ENCODE measurements at places on chromosomes 4 and X. TPM values are rescaled to one million over a fixed set of nuclear protein-coding genes. Genes with fewer than 3 reads are reported as not detected.

DNA sequence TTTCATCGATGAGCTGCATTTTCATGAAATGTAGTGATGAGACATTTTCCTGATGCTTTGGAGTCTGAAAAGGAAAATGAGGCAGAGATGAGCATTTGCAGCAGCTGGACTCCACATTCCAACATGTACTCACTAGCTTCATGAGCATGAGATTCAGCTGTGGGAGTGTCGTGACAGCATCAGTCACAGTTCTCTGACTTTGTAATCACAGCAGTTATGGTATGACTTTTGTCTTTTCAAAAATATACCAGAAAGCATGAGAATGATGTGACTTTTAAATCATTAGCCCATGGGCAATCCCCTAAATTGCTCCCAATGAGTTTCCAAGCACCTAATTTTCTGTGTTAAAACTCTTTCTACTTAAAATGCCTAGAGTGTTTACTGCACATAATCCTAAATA is 18.3 kb upstream of the MSL3 start:
- DNase-seq, result no peak

GRCh38 chrX:22325096-22325495 is 52.4 kb downstream of the CBLL2 start:
- no peak for DNase-seq

DNA sequence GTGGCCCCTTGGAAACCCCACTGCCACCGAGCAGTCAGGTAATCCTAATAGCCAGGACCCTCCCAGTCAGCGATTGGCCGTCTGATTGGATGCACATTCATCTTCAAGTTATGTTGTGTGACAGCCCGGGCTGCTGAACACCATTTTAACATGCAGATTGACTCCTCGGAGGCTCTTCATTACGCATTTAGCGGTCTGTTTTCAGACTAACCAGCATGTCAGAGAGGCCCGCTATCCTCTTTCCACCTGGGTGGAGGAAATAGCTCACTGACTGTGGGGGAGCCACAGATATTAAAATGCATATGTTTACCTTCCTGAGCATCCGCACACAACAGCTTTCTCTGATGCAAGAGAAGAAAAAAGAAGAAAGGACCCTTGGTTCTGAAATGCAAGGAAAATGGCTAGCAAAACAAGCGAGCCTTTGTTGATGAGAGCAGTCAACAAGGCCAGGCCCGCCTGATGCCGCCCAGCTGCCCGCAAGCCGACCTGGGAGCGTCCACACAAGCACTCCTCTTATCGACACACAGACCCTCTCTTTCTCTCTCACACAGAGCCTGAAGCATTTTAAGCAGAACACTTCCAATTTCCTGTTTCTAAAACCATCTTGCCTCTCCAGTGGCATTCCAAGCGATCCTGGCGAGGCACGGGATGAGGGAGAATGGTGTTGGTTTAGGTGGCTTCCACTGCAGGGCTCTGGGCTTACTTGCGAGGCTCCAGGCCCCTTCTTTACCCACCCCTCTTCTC is 118.3 kb downstream of the MGST2 start:
- no peak for DNase-seq

HSFX2 gene
- total RNA-seq, result not detected

DNA sequence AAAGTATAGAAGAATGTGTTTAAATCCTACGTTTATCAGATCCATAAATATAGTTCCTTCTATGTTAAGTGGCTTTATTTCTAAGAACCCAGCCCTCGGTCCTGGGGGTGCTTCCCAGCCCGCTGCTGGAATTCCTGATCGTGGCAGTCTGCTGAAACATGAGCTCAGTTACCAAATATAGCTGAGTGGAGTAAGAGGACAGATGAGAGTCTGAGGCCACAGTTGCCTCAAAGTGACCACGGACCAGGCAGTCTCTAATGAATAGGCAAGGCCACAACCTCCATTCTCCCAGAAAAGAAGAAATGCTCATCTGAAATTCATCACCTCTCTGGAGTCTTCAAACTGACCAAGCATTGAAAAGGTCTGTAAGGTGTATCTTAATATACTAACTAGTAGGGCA is at the start of gene PALLD:
TSS of gene PALLD (plus strand) at position 219 of the 400 bp plus-strand sequence.
- DNase-seq, result no peak

SULT1B1 gene
- total RNA-seq, result 31.0 TPM

DNA sequence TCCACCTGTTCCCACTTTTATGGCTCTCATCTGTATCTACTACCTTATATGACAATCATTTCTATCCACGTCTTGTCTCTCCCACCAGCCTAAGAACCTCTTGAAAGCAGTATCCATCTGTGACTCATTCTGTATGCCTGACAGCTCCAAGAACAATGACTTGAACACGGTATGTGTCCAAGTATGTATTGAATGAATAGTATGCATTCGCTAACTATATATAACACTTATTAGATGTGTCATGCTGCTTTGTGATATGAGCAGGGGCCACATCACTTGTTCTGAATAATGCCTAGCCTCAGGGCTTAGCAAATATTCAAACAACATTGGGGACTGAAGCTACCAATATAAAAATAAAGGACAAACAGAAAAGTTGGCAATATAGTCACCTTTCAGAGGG is 4.9 kb downstream of the OPHN1 start:
- DNase-seq, result no peak

DNA sequence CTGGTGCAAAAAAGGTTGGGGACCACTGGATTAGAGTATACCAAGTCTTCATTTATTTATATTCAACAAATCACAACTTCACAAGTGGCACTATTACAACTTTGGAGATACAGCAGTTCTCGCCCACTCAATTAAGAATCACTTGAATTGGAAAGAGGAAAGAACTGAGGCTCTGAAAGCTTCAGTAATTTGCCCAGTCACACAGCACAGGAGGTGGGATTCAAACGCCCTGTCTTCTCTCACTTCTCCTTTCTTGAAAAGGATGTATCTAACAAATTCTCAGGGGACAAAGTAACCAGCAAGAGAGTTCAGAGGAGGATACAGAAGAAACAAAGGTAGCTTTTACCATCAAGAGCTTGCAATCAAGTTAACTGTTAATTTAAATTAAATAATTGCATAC is 12.4 kb downstream of the SMIM14 start:
- no peak for DNase-seq

- no peak for DNase-seq
Observed at GRCh38 chr4:100420571-100420970, 97.3 kb downstream of the EMCN start.

GRCh38 chrX:141164406-141164805 is 12.5 kb downstream of the LDOC1 start:
- no peak for DNase-seq

NIPAL1 gene
- total RNA-seq, result 11.6 TPM

GAGE1 gene
- total RNA-seq, result not detected

DNA sequence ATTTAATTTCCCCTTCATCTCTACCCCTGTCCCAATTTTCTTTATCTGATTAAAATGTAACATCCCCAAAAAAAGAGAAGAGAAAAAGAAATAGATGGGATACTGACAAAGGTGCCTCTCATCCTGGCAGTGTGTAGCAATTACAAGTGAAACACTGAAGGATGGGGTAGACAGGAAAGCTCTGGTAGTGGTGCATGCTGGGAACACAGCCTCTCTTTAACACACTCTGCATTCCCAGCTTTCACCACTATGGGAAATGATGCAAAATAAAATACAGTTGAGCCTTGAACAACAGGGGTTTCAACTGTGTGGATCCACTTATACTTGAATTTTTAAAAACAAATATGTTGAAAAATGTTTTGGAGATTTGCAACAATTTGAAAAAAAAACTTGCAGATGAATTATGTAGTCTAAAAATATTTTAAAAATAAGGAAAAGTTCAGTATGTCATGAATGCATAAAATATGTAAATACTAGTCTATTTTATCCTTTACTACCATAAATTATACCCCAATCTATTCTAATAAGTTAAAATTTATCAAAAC is 239.2 kb upstream of the DDX53 start:
- DNase-seq, result no peak

DNA sequence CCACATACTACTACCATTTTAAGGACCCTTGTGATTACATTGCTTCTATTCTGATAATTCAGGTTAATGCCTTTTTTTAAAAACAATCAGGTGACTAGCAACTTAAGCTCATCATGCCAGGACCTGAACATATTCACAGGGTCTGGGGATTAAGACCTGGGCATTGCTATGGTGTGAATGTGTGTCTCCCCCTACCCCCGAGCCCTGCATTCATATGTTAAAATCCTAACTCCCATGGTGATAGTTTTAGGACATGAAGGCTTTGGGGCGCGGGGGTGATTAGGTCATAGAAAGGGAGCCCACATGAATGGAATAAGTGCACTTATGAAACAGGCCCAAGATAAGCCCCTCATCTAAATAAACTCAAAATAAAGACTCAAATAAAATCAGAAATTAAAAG is 734.4 kb upstream of the PABPC4L start:
- no peak for DNase-seq

MAGEB1 gene
- not detected for total RNA-seq

TRMT10A gene
- 4.6 TPM for total RNA-seq

DNA sequence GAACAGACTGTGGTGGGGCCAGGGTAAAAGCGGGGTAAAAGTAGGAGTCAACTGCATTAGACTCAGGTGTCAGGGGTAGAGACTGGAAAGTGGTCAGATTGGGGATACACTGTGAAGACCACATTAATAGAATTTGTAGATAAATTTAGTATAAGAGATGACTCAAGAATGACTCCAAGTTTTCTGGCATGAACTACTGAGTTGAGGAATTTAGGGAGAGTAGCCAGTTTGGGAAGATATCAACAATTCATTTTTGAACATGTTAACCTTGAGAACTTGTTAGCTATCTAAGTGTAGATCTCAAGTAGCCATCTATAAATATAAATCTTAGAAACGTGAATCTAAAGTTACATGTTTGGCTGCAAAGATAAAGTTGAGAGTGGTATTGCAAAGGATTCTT is 206.9 kb upstream of the HCCS start:
- DNase-seq, result no peak

DNA sequence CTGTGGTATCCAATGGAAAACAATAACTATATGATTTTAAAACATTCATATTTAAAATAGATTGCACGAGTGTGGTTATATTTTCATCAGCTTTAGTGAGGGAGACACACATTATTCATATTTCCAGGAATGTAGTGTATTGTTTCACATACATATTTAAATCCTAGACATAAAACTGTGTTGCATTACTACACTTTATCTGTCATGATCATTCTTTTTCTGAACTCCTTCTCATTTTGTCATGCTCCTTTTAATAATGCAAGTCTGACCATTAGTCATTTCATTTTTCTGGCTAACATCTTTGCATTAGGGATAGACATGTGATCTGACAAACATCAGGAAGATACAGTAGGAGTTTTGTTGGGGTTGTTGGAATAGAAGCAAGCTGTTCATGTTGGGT is 1382.7 kb downstream of the PCDH7 start:
- DNase-seq, result no peak

DNA sequence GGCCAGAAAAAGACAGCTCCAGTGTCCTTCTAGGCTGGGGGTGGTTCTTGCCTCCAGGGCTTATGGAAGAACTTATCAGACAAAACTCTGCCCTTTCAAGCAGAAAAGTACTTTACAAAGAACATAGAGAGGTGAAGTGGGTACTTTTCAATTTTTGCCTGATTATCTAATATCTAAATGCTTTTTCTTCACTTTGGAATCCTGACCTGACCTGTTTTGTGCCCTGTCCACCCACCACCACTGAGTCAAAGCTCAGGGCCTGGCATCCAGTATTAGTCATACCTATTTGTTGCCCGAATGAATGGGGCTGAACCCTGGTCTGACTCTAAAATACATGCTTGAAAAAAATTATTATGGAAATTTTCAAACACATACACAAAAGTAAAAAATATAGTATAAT is 37.2 kb downstream of the RTL9 start:
- no peak for DNase-seq

SPIN2A gene
- total RNA-seq, result 0.28 TPM

GRCh38 chrX:109840585-109840984 is 107.5 kb upstream of the ACSL4 start:
- no peak for DNase-seq

DNA sequence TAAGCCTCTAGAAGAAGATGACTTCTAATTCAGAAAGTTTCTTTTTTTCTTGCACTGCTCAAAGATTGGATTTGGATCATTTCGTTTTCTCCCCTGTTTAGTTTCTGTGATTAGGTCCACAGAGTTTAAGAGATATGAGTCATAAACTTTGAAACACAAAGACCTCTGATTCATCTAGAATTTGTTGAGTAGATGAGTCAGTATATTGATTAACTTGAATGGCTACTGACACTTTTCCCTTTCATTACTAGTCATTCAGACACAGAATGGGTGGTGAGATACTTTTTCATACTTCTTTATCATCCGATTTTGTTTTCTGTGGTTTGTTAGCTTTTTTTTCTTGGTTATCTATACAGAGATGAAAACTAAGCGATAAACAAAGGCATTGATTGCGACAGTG is 34.1 kb upstream of the AFF2 start:
- DNase-seq, result no peak

- no peak for DNase-seq
Observed at GRCh38 chr4:8170341-8170740, 11.7 kb upstream of the ABLIM2 start.
